ENCODE measurements at places on chromosomes 7 and 10. TPM values are rescaled to one million over a fixed set of nuclear protein-coding genes. Genes with fewer than 3 reads are reported as not detected.

DNA sequence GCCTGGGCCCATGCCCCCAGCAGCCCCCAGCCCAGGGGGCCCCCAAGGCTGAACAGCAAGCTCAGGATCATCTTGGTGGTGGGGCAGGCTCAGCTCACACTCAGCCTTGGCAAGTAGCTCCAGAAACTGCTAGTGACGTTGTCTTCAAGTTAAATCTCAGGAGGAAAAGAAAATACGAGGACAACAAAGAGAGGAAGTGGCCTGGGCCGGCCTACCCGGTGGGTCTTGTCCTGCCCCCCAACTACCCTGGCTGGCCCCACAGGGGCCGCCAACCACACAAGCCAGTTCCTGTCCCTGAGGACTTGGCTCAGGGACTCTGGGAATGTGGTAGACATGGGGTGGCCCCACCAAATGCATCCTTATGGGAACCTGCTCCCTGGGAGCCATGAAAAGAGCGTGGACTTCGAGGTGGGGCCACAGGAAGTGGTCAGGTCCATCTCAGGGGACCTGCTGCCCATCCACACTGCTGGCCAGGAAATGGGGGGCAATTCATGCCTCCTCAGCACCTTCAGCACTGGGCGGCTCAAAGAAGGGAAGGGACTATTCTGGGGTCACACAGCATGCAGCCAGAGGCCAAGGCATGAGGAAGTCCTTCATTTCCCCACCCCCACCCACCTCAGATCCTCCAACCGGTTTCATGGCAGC, at the start of gene MMRN2:
TSS of gene MMRN2 (minus strand) at position 145 of the 645 bp plus-strand sequence. CDS start at position 71, 74 bp downstream.
- no peak for DNase-seq

DNA sequence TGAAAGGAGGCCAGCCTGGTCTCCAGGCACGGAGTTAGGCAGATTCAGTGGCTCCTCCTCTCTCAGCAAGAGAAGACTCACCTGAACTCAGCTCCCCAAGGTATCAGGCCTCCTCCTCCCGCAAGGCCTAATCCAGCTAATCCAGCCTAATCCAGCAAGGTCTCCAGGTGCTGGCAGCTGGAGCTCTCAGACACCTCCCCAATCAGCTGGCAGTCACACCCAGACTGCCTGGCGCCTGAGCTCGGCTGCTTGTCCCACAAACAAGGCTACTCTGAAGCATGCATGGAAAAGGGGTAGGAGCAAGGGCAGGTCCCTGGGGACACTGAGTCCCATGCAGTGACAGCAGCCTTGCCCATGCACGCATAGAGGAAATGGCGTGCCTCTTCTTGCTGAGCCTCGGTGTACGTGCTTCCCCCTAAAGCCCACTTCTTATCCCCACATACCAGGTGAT, 3.3 kb upstream of the OPN4 start:
- DNase-seq = peak; percentile 7

DNA sequence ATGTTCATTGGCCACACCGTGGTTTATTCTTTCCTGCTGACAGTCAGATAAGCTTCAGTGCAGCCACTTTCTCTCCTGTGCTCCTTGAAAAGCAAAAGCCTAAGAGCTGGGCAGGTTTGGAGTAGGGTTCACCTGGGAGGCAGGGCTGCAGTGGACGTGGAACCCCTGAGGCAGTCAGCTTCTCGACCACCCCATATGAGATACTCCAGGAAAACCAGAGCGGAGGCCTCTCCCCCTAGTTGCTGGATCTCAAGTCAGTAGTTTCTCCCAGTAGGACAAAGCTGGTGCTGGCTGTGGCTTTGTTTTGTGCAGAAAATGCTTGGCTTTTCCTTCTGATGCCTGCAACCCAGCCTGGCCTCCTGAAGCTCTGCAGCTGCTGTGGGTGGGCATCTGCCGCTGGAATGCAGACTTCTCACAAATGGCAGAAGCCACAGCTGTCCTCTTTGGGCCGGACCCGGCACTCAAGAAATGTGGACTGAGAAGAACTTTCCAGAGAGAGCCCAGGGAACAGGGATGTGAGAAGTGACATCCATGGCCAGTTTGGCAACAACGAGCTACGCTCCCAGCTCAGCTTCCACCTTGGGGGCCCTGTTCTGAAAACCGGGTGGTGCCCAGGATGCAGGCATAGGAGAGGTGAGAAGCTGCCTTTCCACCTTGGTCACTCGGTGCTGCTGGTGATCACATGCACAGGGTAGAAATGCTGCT, 276.6 kb upstream of the TCERG1L start:
- no peak for DNase-seq

- DNase-seq = no peak
Observed at GRCh38 chr7:117871778-117872538, 1.3 kb downstream of the CTTNBP2 start.

DNA sequence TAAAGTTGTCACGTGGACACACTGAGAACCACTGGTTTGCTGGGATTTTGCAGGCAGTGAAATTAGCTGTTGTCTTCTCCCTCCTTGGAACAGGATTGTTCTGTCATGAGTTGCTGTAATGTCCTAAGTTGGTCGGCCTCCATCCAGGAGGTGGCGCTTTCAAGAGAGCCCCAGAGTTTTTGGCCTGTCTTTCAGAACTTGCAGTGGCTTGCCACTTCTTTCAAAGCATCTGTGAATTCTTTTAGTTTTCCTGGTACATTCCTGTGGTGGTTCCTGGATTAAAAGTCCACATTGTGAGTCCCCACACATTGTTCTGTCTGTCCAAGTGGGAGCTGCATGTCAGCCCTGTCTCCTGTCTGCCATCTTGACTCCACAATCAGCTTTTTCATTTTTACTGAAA, 133.8 kb downstream of the PON1 start:
- no peak for DNase-seq

- peak; percentile 23 for DNase-seq
Observed at GRCh38 chr10:132865851-132866600, 76.3 kb downstream of the CFAP46 start.

- no peak for DNase-seq
Observed at GRCh38 chr7:82562716-82563404, 119.3 kb upstream of the CACNA2D1 start.

- DNase-seq = no peak
Observed at GRCh38 chr10:95324436-95325268, 33.8 kb upstream of the PDLIM1 start.

The ENO4 gene
- not detected for total RNA-seq

The PRLHR gene
- total RNA-seq = not detected

The DLG5 gene
- 5.0 TPM for total RNA-seq

The FAM241B gene
- 8.0 TPM for total RNA-seq

The AEBP1 gene
- 22.0 TPM for total RNA-seq
